ENCODE measurements at places on chromosomes 13 and 19. TPM values are rescaled to one million over a fixed set of nuclear protein-coding genes. Genes with fewer than 3 reads are reported as not detected.

- DNase-seq, result no peak
Observed at GRCh38 chr19:19526581-19527370, 1.9 kb upstream of the YJEFN3 start.

- DNase-seq, result no peak
Observed at GRCh38 chr13:40152922-40153321, 497.5 kb downstream of the COG6 start.

GRCh38 chr13:80841414-80841813, 500.5 kb upstream of the SPRY2 start:
- no peak for DNase-seq

DNA sequence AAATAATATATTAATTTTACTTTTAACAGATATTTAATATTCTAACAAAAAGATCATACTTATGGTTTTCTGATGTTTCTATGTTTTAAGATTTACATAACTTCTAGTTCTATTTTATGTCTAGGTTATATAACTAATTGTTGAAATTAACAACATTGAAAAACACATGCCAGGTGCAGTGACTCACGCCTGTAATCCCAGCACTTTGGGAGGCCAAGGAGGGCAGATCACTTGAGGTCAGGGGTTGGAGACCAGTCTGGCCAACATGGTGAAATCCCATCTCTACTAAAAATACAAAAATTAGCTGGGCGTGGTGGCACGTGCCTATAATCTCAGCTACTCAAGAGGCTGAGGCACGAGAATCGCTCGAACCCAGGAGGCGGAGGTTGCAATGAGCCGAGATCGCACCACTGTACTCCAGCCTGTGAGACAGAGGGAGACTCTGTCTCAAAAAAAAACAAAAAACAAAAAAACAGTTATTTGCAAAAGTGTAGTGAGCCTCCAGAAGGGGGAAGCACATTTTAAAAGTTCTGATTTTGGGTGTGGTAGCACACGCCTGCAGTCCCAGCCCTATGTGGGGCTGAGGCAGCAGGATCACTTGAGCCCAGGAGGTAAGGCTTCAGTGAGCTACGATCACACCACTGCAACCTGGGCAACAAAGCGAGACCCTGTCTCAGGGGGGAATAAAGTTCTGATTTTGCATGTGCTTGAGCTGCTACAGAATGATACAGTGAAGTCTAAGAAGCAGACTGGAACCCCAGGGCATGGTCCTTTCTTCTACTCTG, 18.7 kb downstream of the MIPEP start:
- no peak for DNase-seq

Gene ADGRE3
- polyA plus RNA-seq, result not detected

Gene ADM5
- polyA plus RNA-seq, result 1.9 TPM

Gene P2RY11
- polyA plus RNA-seq, result 21.5 TPM

GRCh38 chr13:80363890-80364503, 23.1 kb upstream of the SPRY2 start:
- no peak for DNase-seq

DNA sequence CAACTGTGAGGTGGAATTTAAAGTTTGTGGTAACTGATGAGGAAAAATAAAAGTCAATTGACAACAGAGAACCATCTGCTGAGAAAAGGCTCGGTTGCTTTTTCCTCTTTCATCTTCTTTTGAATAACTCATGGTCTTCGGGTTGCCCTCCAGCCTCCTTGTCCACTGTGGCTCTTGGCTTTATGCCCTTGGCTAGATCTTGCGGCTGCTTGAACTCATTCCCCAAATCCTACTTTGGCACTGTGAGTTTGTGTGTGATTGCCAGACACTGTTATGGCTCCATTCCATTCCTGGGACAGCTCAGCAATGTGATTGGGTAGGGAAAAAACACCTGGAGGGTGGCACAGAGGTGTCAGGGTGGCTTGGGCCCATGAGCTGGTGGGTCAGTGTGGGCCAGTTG, 387.4 kb downstream of the DLEU7 start:
- DNase-seq, result no peak

Gene FLT3LG
- polyA plus RNA-seq, result 24.7 TPM

GRCh38 chr19:5806133-5806489, 1.2 kb downstream of the NRTN start:
- DNase-seq, result no peak

DNA sequence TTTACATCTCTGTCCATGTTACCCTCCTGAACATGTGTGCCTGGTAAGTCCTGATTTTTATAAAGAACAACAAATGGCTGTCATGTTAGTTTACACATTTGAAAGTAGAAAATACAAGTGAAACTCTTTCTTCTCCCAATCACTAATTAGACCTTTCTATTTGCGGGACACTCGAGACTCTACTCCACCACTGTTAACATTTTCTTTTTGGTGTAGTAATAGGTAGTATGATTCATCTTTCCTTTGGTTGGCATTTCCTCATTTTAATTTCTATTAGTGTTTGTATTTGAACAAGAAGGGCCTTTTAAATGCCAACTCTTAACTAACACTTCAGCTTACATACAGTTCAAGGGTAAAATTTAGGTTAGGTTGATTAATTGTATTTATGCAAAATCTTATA, 371.1 kb downstream of the PCDH9 start:
- DNase-seq, result no peak

Gene PSG1
- not detected for polyA plus RNA-seq

DNA sequence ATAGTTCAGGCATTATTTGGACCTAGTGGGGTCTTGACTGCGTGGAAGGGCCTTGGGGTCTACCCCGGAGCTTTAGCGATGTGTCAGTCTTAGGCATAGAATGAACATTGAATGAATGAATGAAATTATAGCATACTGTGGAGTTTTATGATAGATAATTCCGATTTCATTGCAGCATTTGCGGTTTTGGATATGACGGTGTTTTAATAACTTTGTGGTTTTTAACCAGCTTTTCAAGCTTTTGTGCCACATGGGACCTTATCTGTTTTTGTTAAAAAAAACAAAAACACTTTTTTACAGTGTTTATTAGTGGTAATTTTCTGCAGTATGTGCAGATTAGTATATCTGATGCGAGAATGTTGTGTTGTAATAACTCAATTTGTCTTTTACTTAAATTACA, 696 bp downstream of the NUP58 start:
- no peak for DNase-seq

Gene SIGLECL1
- polyA plus RNA-seq, result not detected

- no peak for DNase-seq
Observed at GRCh38 chr13:21031594-21032275, 29.7 kb downstream of the LATS2 start.

- DNase-seq, result no peak
Observed at GRCh38 chr19:13976446-13976845, 24.1 kb downstream of the DCAF15 start.

DNA sequence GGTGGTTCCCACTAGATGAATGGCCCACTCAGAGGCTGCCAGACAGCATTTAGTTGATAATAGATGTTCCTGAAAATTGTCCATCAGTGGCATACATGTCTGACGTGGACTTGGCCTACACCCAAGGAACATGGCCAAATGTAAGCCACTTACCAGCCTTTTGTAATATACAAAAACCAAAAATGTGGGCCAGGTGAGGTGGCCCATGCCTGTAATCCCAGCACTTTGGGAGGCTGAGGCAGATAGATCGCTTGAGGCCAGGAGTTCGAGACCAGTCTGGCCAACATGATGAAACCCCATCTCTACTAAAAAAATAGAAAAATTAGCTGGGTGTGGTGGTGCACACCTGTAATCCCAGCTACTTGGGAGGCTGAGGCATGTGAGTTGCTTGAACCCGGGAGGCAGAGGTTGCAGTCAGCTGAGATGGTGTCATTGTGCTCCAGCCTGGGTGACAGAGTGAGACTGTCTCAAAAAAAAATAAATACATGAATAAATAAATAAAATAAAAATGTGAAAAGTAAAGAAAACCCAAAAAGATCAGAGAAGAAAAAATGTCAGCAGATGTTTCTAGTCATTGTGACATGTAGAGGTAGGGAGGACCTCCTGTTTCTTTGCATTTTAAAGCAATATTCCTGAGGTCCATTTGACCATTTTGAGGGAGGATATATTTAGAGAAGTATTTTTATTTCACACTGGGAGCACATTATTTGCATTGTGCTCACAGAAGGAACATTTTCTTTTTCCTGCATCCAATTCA, 7.1 kb upstream of the WTIP start:
- DNase-seq, result no peak

DNA sequence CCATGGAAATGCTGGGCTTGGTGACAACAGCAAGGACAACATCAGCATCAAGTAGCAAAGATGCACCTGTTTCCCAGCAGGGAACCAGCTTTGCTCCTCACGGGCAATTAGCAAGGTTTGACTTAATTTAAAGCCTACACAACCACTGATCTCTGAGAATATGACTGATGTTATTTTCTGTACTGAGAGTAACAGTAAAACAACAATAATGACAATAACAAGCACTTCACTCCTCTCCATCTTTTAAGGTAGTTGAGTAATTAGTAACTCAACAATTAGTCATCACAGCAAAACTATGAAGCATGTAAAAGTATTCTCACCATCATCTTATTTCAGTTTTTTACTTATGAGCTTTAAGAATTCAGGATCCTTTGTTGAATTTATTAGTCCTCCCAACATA, 37.3 kb downstream of the ENOX1 start:
- DNase-seq, result no peak

GRCh38 chr19:42596391-42597072, 1.8 kb upstream of the CEACAM8 start:
- DNase-seq, result peak; percentile 62

DNA sequence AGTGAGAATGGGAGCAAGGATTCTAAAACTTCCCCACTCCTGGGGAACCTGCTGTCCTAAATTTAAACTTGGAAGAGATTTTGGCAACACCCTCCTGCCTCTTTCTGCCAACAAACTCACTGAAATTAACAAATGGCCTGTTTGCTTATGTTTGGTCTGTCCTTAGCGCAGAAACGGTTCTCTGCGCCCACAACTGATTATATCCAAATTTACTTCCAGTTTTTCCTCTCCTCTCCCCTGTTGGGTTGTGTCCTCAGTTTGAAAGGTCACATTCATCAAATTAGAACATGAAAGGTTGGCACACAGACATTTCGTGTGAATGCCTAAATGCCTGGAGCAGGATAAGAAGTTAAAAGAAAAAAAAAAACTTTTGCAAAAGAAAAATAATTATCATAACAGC, 56.4 kb upstream of the MRI1 start:
- DNase-seq, result no peak

DNA sequence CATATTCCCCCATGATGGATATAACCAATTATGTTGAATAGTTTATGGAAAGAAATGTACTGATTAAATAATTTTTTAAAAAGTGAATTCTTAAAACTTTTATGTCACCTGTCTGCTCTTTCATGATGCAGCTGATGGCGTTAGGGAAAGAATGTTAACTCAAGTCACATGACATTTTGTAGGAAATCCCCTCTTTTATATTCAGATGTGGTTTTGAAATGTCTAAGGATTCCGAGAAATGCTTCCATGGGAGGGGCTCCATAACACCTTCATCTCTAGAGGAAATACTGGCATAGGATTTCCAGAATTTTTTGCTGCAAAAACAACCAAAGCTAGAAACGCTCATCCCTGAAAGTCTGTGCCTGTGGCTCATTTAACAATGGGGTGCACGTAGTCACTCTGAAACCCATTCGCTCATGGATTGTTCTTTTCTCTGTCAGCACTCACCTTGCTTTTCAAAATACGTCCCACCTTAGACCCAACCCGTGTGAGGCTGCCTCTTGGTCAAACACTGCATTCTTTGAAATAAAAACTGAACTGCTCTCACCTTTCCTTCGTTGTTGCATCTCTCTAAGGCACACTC, 288.9 kb downstream of the SHISA2 start:
- no peak for DNase-seq

GRCh38 chr13:52737965-52738364, 1.7 kb downstream of the CNMD start:
- no peak for DNase-seq

Gene CEACAM16
- polyA plus RNA-seq, result not detected
